ENCODE measurements at places on chromosomes 1 and 21. TPM values are rescaled to one million over a fixed set of nuclear protein-coding genes. Genes with fewer than 3 reads are reported as not detected.

The CHRM3 gene
- total RNA-seq: 4.5 TPM

The GNAT2 gene
- 0.25 TPM for total RNA-seq

The C1orf159 gene
- 24.0 TPM for total RNA-seq

The KANK4 gene
- not detected for total RNA-seq

The HSD3B1 gene
- total RNA-seq: not detected

The FMO1 gene
- not detected for total RNA-seq

The C1orf226 gene
- total RNA-seq: 11.3 TPM

The PLPPR5 gene
- total RNA-seq: 0.56 TPM

The CLCA1 gene
- total RNA-seq: not detected

The ST6GALNAC3 gene
- total RNA-seq: 23.6 TPM

The SIK1 gene
- total RNA-seq: 0.65 TPM

The KRTAP12-2 gene
- not detected for total RNA-seq

The DFFA gene
- total RNA-seq: 57.6 TPM

The OR2T11 gene
- not detected for total RNA-seq

The PCSK9 gene
- 4.5 TPM for total RNA-seq

The OR6N1 gene
- not detected for total RNA-seq

The TAS1R1 gene
- not detected for total RNA-seq

The ZMYND12 gene
- 2.1 TPM for total RNA-seq

The SPRR2G gene
- not detected for total RNA-seq

The PLEKHN1 gene
- total RNA-seq: not detected

The CHIA gene
- not detected for total RNA-seq

The ZNF695 gene
- total RNA-seq: 34.6 TPM

The OR2L5 gene
- not detected for total RNA-seq

The SUSD4 gene
- 3.5 TPM for total RNA-seq

The SPATA1 gene
- 3.3 TPM for total RNA-seq

The ADORA3 gene
- total RNA-seq: not detected

The TMIGD3 gene
- total RNA-seq: not detected

The FCRL6 gene
- total RNA-seq: not detected

All from neural progenitor cell (in vitro differentiated cells).